Cortex of kidney (tissue), 1 donor: ENCODE measurements at places on chromosomes 13 and 19.

GRCh38 chr13:95243207-95243606, 58.0 kb downstream of the ABCC4 start:
- no peak for DNase-seq

DNA sequence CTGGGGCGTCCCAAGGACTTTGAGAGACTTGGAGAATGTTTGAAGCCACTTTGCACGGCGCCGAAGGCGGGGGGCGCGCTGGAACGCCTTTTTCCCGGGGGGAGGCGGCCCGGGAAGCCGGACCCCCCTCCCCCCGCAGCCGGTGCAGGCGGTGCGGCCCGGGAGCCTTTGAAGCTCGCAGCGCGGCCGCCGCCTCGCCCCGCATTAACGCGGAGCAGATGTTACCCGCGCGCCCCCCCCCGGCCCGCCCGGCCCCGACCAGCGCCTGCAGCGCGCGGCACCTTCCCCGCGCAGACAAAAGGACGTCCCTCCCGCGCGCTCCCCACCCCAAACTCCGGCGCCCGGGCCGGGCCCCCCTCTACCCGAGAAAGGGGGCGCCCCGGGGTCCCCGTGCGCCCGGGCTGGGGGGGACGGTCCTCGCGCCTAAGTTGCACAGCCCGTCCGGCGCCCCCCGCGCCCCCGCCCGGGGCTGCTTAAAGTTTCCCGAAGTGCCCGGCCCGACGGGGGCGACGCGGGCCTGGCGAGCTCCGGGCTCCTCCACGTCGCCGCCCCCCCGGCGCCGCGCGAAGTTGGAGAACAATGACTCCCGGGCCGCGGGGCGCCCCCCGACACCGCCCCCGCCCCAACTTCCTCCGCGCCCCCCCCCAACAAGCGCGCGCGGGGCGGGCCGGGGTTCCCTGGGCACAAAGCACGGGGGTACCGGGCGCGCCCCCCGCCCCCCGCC, 685 bp downstream of the TCF3 start:
- DNase-seq: no peak

DNA sequence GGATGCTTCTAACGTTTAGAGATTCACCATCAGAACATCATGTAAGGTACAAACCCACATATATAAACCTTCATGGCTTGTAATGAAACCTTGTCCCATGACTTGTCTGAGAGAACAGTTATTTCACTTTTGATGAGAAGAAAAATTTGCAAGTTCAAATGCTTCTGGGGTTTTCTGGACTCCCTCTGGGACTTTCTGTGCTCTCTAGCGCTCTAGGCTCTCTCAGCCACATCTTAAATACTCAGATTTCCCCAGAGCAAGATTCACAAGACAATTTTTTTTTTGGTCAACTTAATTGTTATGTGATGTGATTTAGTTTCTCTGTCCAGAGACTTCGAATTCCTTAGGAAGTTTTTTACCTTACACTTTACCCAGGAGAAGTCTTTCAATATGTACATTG, 282.8 kb upstream of the EDNRB start:
- no peak for DNase-seq

- no peak for DNase-seq
Observed at GRCh38 chr19:28582796-28583195, 630.2 kb downstream of the UQCRFS1 start.

DNA sequence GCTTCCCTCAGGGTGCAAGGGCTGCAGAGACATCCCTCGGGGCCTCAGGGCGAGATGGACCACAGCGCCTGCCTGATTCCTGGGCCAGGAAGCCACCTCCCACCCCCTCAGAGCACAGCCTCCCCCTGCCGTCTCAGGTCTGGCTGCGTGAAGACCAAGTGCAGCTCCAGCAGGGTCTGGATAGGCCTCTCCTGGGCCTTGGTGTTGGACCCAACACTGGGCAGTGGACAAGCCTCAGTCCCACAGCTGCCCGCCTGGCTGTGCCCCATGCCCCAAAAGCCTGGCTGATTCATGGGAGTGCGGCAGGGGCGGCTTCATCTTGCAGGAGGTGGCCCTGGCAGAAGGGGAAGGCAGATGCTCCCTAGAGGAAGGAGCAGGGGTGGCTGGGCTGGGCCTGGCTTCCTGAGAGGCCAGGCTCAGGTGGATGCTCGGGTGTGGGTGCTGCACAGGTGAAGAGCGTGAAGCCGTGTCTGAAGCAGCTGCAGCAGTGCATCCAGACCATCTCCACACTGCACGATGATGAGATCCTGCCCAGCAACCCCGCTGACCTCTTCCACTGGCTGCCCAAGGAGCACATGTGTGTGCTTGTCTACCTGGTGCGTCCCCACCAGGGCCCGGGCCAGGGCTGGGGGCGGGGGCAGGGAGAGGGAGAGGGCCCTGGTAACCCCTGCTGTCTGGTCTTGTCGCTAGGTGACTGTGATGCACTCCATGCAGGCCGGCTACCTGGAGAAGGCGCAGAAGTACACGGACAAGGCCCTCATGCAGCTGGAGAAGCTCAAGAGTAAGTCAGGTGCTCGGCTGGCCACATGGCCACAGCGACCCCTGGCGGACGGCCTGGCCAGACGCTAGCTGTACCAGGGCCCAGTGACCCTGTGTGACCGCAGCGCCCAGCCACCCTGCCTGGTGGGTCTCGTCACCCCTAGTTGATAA, 21.7 kb downstream of the MAU2 start:
- no peak for DNase-seq

GRCh38 chr19:40174092-40174491, 17.1 kb upstream of the MAP3K10 start:
- no peak for DNase-seq

GRCh38 chr13:77222000-77222690, 104.7 kb downstream of the MYCBP2 start:
- DNase-seq: no peak

GRCh38 chr19:47094557-47095475, 18.8 kb downstream of the ZC3H4 start:
- DNase-seq: no peak

DNA sequence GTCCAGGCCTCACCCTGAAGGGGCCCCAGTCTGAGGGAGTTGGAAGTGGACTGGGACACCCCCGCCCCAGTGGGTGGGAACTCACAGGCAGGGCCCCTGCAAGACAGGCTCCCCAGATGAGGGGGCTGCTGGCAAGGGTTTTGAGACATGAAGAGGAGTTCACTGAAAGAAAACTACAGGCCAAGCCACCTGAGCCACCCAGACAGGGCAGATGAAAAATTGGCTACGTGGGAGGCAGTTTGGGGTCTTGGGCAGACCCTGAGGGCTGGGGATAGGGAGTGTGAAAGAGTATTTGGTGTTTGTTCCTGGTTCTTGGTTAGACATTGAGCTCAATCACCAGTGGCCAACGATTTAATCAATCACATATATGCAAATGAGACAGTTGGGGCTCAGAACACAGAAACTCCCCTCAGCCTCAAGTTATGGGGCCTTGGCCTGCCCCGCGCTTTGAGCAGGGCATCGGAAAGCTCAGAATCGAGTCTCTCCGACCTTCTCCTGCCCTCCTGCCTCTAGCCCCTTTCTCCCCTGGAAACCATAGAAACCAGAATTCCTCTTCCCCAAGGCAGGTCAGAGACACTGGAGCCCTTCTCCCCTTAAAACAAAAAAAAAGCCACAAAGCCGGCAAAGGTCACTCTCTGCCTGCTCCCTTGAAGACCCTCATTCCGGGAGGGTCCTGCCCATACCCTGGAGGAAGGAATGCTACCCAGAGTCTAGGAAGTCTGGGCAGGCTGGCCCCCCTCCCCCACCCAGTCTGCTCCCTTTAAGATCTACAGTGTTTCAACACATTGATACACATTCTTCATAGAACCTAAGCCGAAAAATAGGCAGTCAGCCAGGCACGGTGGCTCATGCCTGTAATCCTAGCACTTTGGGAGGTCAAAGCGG, 1.3 kb upstream of the ISYNA1 start:
- no peak for DNase-seq

GRCh38 chr19:10881403-10882107, 10.2 kb downstream of the CARM1 start:
- DNase-seq: no peak

DNA sequence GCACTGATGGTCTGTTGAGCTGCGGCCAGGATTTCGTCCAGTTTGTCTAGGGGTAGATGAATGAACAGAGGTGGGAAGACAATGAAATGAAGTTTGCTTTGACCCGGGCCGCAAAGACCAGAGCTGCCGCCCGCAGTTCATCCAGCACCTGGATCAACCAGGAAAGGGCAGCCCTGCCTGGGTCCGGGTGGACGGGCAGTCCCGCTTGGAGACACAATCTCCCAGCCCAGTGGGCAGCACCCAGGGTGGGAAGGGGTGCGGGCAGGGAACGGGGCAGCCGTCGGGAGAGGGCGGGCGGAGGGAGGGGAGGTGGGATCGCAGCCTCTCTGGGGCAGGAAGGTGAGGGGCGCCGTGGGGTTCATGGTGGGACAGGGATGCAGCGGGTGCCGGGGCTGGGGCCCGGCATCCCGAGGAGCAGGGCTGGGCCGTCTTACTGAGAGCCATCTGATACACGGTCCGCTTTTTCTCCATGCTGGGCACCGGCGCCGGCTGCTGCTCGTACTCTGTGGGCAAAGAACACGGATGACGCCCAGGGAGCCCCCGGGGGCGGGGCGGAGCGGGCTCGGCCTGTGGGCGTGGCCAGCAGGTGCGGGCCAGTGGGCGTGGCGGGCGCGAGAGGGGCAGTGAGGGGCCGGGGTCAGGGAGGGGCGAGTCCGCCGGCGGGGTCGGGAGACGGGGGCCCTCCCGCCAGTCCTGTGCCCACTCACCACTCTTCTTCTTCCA, 33.1 kb downstream of the SHANK1 start:
- no peak for DNase-seq

DNA sequence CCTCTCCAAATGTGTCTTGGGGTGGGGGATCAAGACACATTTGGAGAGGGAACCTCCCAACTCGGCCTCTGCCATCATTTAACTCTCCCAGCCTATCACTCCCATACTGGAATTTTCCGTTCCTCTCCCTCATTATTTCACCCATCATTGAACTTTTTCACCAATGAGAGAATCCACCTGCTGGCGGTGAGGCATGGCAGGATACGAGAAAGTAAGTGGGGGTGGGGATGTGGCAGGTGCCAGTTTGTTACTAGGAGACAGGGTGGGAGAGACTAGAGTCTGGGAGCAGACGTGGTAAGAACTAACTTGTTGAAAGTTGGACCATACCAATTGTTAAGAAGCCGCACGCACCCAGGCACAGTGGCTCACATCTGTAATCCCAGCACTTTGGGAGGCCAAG, 6.9 kb downstream of the GIPR start:
- DNase-seq: no peak

DNA sequence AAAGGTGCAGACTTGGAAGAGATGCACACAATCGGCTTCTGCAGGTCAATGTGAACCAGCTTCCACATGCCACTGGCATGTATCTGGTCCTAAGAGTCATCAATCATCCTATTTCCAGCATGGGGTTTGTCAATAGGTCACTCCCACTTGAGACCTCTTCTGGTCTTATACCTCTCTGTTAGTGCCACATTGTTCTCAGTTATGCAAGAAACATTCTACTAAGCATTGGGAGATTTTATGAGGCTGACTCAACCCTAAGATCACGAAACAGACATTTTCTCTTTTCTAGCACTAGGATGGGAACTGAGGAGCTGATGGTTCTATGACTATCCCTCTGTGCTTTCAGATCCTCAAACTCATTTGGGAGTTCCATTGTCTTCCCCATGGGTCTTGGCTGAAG, 581.5 kb upstream of the KLF12 start:
- no peak for DNase-seq

DNA sequence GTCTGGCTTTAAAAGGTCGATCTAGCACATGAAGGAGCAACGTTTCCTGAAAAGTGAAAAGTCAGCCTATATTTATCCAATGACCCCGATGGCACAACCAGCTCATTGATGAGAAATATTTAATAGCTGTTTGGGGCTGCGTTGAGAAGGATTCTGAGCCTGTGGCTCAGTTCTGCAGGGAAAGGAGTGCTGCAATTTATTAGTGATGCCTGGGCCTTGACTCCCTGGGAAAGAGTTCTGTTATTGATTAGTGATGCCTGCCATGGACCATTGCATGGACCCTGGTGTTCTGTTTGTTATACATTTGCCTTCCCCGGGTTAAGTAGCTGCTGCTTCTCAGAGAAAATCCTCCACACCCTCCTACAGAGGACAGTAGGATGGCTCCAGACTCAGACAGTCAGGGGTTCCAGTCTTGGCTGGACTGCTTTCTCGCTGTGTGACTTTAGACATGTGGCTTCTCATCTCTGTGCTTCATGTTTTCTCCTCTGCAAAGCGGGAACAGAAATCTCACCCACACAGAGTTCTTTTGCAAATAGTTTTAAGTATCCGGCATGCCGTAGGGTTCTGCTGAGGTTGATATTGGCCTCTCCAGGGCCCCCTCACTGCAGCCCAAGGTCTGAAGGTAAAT, 17.7 kb upstream of the PTPRS start:
- no peak for DNase-seq

GRCh38 chr13:77299587-77299986, 27.3 kb downstream of the MYCBP2 start:
- no peak for DNase-seq

GRCh38 chr19:51830274-51830673, 35.3 kb downstream of the FPR3 start:
- DNase-seq: no peak

GRCh38 chr13:40781717-40782116, 7.7 kb upstream of the SLC25A15 start:
- DNase-seq: no peak

- DNase-seq: peak; percentile 24
Observed at GRCh38 chr19:56507446-56508289, at the start of gene ZNF471. Gene ZNF471 (plus strand): TSS chr19:56507855. CDS start chr19:56511572, 3,717 bp downstream.

DNA sequence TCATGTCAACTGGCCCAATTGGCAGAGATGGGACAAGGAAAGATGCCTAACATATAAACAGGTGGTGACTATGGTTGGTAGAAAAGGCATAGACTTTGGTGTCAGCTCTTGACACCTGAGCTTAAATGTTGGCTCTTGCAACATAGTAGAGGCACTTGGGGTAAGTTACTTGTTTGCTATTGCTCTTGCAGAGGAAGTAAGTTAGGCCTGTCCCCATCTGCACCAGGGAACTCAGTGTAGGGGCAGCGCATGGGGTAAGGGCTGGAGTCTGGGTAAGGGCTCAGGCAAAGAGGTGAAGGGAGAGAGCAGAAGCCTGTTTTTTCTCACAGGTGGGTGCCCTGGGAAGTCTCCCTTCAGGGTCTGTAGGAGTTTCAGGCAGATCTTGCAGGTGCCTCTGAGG, 27.6 kb downstream of the ERICH6B start:
- DNase-seq: no peak

GRCh38 chr13:99990126-99990977, 8.8 kb downstream of the ZIC2 start:
- no peak for DNase-seq

DNA sequence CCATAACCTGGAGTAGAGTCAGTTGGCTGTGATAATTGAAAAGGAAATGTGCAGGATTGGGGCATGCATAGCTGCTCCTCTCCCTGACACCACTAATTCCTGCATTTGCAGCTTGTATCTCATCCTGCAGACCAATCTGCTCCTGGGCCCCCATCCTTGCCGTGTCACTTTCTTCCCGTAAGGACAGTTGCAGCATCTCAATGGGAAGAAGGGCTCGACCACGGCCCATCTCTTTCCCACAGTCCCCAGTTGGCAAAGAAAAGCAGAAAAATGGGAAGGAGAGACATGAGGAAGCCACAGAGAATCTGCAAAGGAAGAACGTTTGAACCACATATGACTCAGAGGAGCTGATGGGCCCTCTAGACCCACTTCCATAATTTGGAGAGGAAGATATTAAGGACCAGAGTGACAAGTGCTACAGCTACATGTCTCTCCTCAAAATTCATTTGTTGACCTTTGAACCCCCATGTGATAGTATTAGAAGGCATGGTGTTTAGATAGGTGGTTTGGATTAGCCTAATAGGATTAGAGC, 1.8 kb upstream of the SIGLEC12 start:
- no peak for DNase-seq
